GM23338 (cell line): ENCODE measurements at places on chromosomes 3 and 15. TPM values are rescaled to one million over a fixed set of nuclear protein-coding genes. Genes with fewer than 3 reads are reported as not detected.

The DMXL2 gene
- polyA plus RNA-seq, result 5.2 and 6.1 TPM in 2 replicates

The C3orf22 gene
- polyA plus RNA-seq, result not detected in 2 replicates

The EIF4E3 gene
- polyA plus RNA-seq, result 5.8 and 6.0 TPM in 2 replicates

The RTP1 gene
- polyA plus RNA-seq, result 5.4 and 6.3 TPM in 2 replicates

The CEP19 gene
- 1.8 and 2.5 TPM in 2 replicates for polyA plus RNA-seq

The CNTN6 gene
- polyA plus RNA-seq, result not detected in 2 replicates

The SPATA12 gene
- 0.65 and 0.70 TPM in 2 replicates for polyA plus RNA-seq

The TFRC gene
- 29.3 and 35.5 TPM in 2 replicates for polyA plus RNA-seq

The CHRNA7 gene
- polyA plus RNA-seq, result 3.8 and 4.6 TPM in 2 replicates

The TRIM42 gene
- not detected in 2 replicates for polyA plus RNA-seq

The STARD5 gene
- polyA plus RNA-seq, result 3.8 and 4.5 TPM in 2 replicates

The ATP10A gene
- polyA plus RNA-seq, result 0.36 and 0.66 TPM in 2 replicates

The TLNRD1 gene
- polyA plus RNA-seq, result 6.7 and 8.0 TPM in 2 replicates

The HIGD2B gene
- 0.45 TPM in 1 of 2 replicates, not detected in the other for polyA plus RNA-seq

The PRKCI gene
- 47.5 and 58.0 TPM in 2 replicates for polyA plus RNA-seq

The GOLGA8S gene
- 0.05 TPM in 1 of 2 replicates, not detected in the other for polyA plus RNA-seq

The SAMD7 gene
- polyA plus RNA-seq, result not detected in 2 replicates

The PLXNA1 gene
- 10.6 and 11.0 TPM in 2 replicates for polyA plus RNA-seq

The CELSR3 gene
- 7.5 and 8.3 TPM in 2 replicates for polyA plus RNA-seq

The FURIN gene
- polyA plus RNA-seq, result 6.3 and 7.4 TPM in 2 replicates

The LRRN1 gene
- 76.4 and 85.7 TPM in 2 replicates for polyA plus RNA-seq

The CCR4 gene
- 0.10 TPM in 1 of 2 replicates, not detected in the other for polyA plus RNA-seq

The LYZL4 gene
- polyA plus RNA-seq, result not detected in 2 replicates

The GNAT1 gene
- not detected in 2 replicates for polyA plus RNA-seq

The ZNF639 gene
- 30.0 and 33.6 TPM in 2 replicates for polyA plus RNA-seq

The GNB5 gene
- 20.1 and 23.0 TPM in 2 replicates for polyA plus RNA-seq

The SLC15A2 gene
- polyA plus RNA-seq, result 0.26 and 0.49 TPM in 2 replicates

The TERB2 gene
- not detected in 2 replicates for polyA plus RNA-seq

The IMPG2 gene
- polyA plus RNA-seq, result 0.03 TPM in 1 of 2 replicates, not detected in the other

The MAGEL2 gene
- 4.8 and 6.0 TPM in 2 replicates for polyA plus RNA-seq

The GPR149 gene
- polyA plus RNA-seq, result 0.11 TPM in 1 of 2 replicates, not detected in the other

The RUVBL1 gene
- 136 and 137 TPM in 2 replicates for polyA plus RNA-seq

The THSD4 gene
- 0.99 and 2.0 TPM in 2 replicates for polyA plus RNA-seq

The NPAP1 gene
- 0.10 TPM in 2 replicates for polyA plus RNA-seq

The PLOD2 gene
- 19.3 and 26.7 TPM in 2 replicates for polyA plus RNA-seq

The OXSM gene
- 1.3 and 3.1 TPM in 2 replicates for polyA plus RNA-seq

The ST3GAL6 gene
- polyA plus RNA-seq, result 6.4 and 8.1 TPM in 2 replicates

The ZBBX gene
- 1.1 TPM in 2 replicates for polyA plus RNA-seq

The DPPA4 gene
- 546 and 574 TPM in 2 replicates for polyA plus RNA-seq

The RCCD1 gene
- polyA plus RNA-seq, result 10.8 and 14.3 TPM in 2 replicates

The CLDN16 gene
- polyA plus RNA-seq, result 0.06 TPM in 1 of 2 replicates, not detected in the other

The COL6A6 gene
- 0.10 TPM in 1 of 2 replicates, not detected in the other for polyA plus RNA-seq

The PARP6 gene
- polyA plus RNA-seq, result 18.3 and 27.6 TPM in 2 replicates

The MYLK gene
- 11.5 and 13.2 TPM in 2 replicates for polyA plus RNA-seq

The HGD gene
- polyA plus RNA-seq, result not detected in 2 replicates

The BCL2A1 gene
- polyA plus RNA-seq, result 0.28 TPM in 1 of 2 replicates, not detected in the other

The NUP210 gene
- polyA plus RNA-seq, result 13.8 and 14.1 TPM in 2 replicates

The RBMS3 gene
- polyA plus RNA-seq, result 4.4 and 7.4 TPM in 2 replicates

The GALNT15 gene
- polyA plus RNA-seq, result 0.06 TPM in 1 of 2 replicates, not detected in the other

The NRG4 gene
- 0.28 and 0.47 TPM in 2 replicates for polyA plus RNA-seq

The CIB2 gene
- 56.6 and 59.5 TPM in 2 replicates for polyA plus RNA-seq

The GPR62 gene
- polyA plus RNA-seq, result 0.10 and 0.42 TPM in 2 replicates
